BJ (cell line): ENCODE measurements at places on chromosomes 5 and 9.

DNA sequence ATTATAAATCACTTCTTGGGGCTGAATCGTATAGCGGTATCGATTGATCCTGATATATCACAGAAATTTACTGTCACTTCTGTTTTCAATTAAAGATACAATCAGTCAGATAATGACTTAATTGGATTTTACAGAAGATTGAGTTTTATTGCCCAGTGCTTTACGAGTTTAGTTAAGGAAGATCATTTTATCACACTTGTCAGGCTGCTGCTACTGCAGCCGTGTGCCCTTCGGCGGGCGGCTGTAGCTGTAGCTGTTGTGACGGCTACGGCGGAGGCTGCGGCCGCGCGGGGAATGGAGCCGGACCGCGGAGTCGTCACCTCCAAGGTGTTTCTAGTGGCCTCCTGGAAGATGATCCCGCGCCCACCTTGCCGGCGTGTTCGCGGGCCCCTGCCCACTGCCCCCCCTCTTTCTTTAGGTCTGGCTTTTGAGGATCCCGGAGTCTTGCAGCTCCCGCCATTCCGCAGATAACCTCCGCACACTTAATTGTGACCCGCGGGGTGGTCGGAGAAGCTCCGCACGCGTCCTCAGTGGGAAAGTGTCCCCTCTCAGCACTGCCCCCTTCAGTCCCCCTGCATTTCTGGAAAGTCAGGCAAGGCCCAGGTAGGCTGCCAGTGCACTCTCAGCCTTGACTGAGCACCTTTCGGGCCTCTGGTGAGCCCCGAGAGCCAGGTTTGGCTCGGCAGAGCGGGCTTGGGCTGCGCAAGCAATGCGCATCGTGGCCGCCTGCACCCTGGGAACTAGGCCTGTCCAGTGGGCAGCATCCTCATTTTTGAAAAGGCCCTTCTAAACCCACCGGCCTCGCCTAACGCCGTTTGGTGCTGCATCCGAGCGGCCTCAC, 6.9 kb upstream of the DMRT3 start:
- DNase-seq = no peak

DNA sequence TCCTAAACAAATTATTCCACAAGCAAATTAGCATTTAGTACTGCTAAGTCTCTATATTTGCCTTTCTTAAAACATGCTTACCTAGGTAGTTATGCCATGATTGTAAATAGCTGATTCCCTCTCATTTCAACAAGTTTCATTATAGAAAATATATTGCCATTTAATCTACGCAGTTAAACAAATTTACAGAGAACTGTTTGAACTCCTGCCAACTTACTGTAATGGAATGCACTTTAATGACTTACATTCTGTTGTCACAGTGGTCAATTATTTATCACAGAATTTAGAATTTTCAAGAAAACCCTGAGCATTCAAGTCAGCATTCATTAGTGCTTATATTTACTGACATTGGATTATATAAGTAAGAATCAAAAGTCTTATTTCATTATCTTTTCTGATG, 19.6 kb downstream of the SLC38A9 start:
- no peak for DNase-seq

GRCh38 chr5:137997726-137998213, 35.1 kb downstream of the FAM13B start:
- no peak for DNase-seq

- DNase-seq = no peak
These were observed 17.9 kb downstream of the SLC1A3 start for GRCh38 chr5:36624277-36624676.
